ENCODE measurements at places on chromosomes 5 and 9.

DNA sequence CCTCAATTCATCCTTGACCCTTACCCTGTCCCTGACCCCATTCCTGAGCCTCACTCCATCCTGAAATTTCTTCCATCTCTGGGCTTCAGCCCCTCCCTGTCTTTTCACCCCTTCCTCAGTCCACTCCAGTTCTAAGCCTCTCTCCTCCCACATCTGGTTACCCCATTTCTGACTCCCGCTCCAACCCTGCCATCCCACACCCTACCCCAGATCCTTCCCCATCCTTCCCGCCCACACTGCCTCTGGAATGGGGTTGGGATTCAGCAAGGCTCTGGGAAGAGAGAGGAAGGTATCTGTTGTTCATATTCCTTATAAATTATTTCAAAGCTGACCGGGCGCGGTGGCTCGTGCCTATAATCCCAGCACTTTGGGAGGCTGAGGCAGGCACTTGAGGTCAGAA is 29.9 kb upstream of the MVB12B start:
- DNase-seq = no peak

- DNase-seq = no peak
These were observed 161.5 kb upstream of the OR13F1 start for GRCh38 chr9:104342552-104342951.

DNA sequence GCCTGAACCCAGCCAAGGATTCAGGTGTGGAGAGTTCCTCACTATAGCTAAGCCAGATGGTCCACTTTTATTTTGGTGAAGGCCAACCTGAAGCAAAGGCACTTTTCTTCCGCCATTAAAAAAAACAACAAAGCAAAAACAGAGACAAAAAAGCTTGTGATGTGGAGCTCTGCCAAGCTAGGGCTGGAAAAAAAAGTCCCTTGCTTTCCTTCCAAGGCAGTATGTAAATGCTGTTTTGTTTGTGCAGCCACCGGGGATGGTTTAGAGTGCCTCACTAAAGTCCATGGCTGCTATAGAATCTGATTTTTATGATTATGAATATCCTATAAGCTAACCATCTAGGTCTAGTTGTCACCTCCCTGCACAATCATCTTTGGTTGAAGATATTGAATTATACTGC is 14.9 kb downstream of the MEGF10 start:
- DNase-seq = peak; percentile 68

DNA sequence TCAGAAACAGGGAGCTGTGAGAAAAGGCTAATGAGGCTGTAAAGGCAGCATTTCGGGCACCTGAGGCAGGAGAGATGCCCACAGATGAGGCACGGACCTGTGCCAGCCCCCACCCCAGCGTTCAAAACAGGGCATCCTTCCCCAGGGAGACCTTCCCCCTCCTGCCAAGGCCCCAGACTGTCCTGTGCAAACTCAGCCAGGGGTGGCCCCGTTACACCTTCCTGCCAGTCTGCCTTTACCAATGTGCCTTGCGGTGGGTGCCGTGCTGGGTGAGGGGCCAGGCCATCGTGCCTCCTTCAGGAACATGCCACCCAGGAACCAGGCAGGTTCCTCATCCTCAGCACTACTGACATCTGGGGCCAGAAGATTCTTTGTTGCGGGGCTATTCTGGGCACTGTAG is 53.9 kb downstream of the AK8 start:
- DNase-seq = no peak

DNA sequence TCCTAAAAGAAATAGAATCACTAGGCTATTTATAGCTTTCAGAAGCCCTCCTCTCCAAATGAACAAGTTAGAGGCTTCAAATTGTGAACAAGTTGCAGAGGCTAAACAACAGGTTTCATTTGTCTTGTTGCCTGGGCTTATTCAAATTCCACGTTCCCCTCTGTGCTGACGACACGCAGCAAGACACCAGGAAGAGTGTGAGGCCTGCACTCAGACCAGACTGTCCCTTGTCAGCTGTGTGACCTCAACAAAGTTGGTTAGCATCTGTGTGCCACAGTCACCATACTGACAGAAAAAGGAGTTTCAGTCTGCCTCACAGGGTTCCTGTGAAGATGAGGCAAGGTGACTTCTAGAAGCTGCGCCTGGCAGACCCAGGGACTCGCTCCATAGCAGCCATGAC is 22.1 kb upstream of the GABBR2 start:
- DNase-seq = no peak

- DNase-seq = no peak
These were observed 47.5 kb upstream of the PPARGC1B start for GRCh38 chr5:149682532-149683075.
